ENCODE measurements at places on chromosomes 6 and 20. TPM values are rescaled to one million over a fixed set of nuclear protein-coding genes. Genes with fewer than 3 reads are reported as not detected.

The ZBP1 gene
- total RNA-seq: 0.13 TPM

The NKAPL gene
- 0.71 TPM for total RNA-seq

The HTR1B gene
- 0.04 TPM for total RNA-seq

The NOP56 gene
- total RNA-seq: 130 TPM

The KCNK5 gene
- 1.5 TPM for total RNA-seq

DNA sequence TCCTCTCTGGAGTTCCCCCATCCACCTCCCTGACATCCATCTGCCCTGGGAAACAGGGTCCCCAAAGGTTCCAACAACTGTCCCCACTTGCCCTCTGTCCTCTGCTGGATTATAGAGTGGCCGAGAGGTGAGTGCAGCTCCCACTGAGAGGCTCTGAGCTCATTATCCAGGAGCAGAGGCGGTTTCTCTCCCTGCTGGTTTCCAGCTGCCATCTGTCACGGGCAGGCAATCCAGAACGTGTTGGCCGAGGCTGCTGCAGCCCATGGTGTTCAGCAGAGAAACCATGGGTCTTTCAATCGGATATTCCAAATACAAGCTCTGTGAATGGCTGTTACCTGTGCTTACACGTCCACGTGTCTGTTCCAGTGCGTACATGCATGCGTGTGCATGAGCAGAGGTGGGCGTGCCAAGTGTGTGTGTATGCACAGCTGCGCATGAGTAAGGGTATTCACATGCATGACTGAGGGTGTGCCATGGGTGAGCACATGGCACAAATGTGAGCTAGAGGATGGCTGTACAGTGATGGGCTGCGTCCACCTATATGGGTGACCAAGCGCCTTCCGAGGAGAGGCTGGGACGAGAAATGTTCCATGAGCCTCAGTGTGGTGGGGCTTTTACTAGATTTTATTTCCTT is 183.7 kb upstream of the PMEPA1 start:
- H3K27ac ChIP-seq: no peak overlapping the region
- H3K4me1 ChIP-seq: peaks cover 14% of the 10 kb centered on the region
- H3K4me3 ChIP-seq: no peak overlapping the region
- no peaks in the 10 kb centered on the region for H3K36me3 ChIP-seq
- no peak for DNase-seq

DNA sequence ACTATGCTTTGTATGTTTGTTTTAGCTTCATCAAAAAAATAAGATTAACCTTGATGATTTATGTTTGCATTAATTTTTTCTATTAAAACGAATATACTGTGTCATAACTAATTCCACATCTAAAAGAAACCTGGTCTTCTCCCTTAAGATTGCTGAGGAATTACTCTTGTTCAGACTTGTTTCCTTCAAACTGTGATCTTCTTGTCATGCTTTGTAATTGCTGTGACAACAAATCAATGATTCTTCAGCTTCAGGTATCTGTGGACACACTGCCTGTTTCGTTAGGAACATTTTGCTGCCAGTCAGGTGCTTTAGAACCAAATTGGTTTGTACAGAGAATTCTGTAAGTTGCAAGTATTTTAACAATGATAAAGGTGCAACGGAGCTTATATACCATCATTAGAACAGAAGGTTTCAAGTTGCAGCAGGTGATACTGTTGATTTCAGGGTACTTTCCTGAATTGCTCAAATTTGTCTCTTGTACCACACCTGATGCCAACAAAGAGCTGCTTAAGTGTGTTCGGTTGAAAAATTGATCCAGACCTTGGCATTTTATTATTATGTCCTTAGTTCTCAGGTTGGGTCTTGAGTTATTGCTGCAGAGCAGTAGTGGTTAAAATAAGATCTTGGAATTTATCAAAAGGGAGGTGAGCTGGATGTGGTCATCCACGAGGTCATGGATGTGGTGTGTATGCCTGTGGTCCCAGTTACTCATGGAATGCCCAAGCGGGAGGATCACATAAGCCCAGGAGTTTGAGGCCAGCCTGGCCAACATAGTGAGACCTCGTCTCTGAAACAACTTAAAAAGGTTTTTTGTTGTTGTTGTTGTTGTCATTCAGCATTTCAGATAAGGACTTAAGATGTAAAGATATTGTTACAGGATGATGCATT is 19.5 kb downstream of the SYTL3 start:
- H3K4me3 ChIP-seq: no peak overlapping the region
- H3K27ac ChIP-seq: no peak overlapping the region
- no peak for DNase-seq
- peaks cover 3% of the 10 kb centered on the region for H3K4me1 ChIP-seq
- H3K36me3 ChIP-seq: peaks cover 3% of the 10 kb centered on the region

GRCh38 chr6:41931792-41932191 is 9.8 kb downstream of the CCND3 start:
- DNase-seq: no peak
- H3K36me3 ChIP-seq: peaks cover 87% of the 10 kb centered on the region
- no peaks in the 10 kb centered on the region for H3K27me3 ChIP-seq
- peaks cover 20% of the 10 kb centered on the region for H3K4me1 ChIP-seq

DNA sequence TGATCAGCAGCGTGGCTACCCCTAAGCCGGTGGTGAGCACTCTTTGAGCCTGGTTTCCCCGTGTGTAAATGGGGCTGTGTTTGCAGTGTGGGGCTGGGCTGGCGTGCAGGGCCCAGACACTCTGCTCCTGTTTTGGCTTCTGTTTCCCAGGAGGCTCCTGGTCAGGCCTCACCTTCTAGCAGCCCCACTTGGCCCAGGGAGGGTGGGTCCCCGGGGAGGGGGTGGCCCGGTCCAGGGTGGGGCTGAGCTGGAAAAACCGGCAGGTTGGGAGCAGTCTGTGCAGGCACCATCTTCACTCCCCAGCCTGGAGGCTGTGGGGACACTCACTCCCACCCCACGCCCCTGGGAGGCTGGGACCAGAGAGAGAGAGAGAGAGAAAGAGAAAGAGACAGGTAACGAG is 25.3 kb downstream of the CEBPB start:
- H3K36me3 ChIP-seq: no peaks in the 10 kb centered on the region
- peaks cover 7% of the 10 kb centered on the region for H3K27me3 ChIP-seq
- no peak overlapping the region for H3K27ac ChIP-seq
- no peaks in the 10 kb centered on the region for H3K4me1 ChIP-seq
- no peak for DNase-seq

GRCh38 chr20:833121-833449 is 430 bp upstream of the FAM110A start:
- DNase-seq: no peak
- no peaks in the 10 kb centered on the region for H3K36me3 ChIP-seq
- H3K4me1 ChIP-seq: peaks cover 23% of the 10 kb centered on the region
- peak overlapping the region; percentile 83 for H3K4me3 ChIP-seq
- peak overlapping the region; percentile 36 for H3K27ac ChIP-seq
- no peaks in the 10 kb centered on the region for H3K27me3 ChIP-seq

DNA sequence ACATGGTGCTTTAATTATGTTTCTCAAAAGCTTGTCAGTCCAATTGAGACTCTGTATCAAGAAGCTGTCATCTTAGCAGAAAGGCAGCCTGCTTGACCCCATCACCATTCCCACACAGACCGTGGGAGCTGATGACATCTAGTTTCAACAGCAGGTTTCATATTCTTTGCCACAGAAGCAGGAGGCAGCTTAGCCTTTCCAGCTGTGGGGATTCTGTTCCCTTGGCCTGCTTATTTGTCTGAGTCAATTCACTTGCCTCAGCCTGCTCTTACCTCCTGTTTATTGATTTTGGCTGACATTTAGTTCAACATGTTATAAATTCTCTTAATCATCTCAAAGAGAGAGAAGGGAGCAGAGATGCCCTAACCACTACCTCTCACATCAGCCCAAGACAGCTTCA is 527.7 kb downstream of the ADGRB3 start:
- no peak overlapping the region for H3K4me3 ChIP-seq
- no peaks in the 10 kb centered on the region for H3K4me1 ChIP-seq
- no peak overlapping the region for H3K27ac ChIP-seq
- peak; percentile 3 for DNase-seq

GRCh38 chr6:37618916-37619590 is 78.6 kb downstream of the MDGA1 start:
- H3K27me3 ChIP-seq: peaks cover 25% of the 10 kb centered on the region
- no peaks in the 10 kb centered on the region for H3K36me3 ChIP-seq
- no peak for DNase-seq
- no peaks in the 10 kb centered on the region for H3K4me1 ChIP-seq
- no peak overlapping the region for H3K4me3 ChIP-seq
- no peak overlapping the region for H3K27ac ChIP-seq

DNA sequence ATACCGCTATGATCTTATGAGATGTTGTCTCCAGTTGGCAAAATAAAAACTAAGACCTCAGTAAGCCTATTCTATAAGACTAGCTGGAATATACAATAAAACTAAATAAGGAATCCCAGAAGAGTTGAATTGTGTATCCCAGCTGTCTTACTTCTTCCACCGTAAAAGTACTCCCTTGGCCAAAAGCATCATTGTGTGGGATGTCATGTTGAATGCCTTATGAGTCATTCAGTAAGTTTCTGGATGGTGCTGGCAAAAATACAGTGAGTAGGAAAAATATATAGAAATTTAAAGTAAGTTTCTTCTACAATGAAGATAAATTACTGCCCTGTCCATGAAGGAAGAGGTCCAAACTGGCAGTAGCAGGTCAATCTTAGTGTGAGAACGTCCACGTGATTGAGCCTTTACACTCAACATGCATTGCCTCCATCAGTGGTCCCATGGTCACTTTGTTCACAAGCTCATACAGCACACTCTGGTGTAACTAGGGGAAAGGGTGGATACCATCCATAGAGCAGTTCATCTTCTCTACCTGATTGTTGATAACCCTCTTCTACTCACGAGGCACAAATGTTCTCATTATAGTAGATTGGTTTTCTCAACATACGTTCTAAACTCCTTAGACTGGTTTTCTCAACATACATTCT is 13.7 kb upstream of the ZNF318 start:
- DNase-seq: no peak
- H3K27me3 ChIP-seq: peaks cover 4% of the 10 kb centered on the region
- H3K27ac ChIP-seq: no peak overlapping the region
- H3K4me3 ChIP-seq: no peak overlapping the region
- no peaks in the 10 kb centered on the region for H3K4me1 ChIP-seq
- H3K36me3 ChIP-seq: no peaks in the 10 kb centered on the region

DNA sequence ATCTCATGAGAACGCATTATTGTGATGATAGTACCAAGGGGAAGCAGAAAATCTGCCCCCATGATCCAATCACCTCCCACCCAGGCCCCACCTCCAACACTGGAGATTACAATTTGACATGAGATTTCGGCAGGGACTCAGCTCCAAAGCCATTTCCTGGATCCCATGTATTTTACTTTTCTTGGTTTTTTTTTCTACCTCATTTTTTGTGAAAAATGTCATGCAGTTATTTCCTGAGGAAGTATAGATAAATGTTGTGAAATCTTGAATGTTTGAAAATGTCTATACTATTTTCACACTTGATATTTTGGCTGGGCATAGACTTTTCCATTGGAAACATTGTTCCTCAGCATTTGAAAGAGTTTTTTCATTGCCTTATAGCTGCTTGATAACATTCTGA is 9.1 kb upstream of the BRPF3 start:
- no peak overlapping the region for H3K27ac ChIP-seq
- DNase-seq: no peak
- H3K27me3 ChIP-seq: no peaks in the 10 kb centered on the region

DNA sequence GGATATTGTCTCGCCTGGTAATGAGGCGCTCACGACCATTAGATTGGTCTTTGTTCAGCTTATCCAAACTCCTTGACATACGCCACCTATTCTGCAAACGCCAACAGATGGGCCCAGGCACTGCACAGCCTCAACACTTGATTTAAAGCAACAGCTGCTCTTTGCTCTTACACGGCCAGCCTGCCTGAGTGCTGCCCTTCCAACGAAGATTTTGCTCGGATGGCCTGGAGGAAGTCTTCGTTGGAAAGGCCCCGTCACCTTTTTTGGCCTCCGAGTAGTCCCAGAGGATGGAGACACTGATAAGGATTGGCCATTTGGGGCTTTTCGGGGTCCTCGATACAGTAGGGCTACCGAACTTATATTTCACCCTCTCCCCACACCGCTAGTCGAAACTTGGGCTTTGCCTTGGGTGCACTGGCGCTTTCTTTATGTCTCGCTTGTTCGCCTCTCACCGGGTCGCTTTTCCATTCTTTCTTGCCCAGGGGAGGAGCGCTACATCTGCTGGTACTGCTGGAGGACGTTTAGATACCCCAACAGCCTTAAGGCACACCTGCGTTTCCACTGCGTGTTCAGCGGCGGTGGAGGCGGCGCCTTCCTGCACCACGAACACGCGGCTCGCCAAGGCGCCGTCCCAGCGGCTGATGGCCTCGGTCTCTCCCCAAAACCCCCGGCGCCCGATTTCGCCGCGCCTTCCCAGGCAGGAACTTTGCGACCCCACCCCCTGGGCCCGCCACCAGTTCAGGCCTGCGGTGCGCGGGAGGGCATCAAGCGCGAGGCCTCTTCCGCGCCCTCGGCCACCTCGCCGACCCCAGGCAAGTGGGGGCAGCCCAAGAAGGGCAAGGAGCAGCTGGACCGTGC is 6.1 kb downstream of the PRDM13 start:
- H3K4me3 ChIP-seq: peak overlapping the region; percentile 36
- no peak overlapping the region for H3K27ac ChIP-seq
- no peaks in the 10 kb centered on the region for H3K36me3 ChIP-seq
- H3K4me1 ChIP-seq: peaks cover 18% of the 10 kb centered on the region
- no peak for DNase-seq

- no peak overlapping the region for H3K4me3 ChIP-seq
- no peaks in the 10 kb centered on the region for H3K4me1 ChIP-seq
- H3K27ac ChIP-seq: no peak overlapping the region
- no peak for DNase-seq
- H3K27me3 ChIP-seq: no peaks in the 10 kb centered on the region
- H3K36me3 ChIP-seq: no peaks in the 10 kb centered on the region
Observed at GRCh38 chr20:39789411-39789810, 827.3 kb downstream of the DHX35 start.

DNA sequence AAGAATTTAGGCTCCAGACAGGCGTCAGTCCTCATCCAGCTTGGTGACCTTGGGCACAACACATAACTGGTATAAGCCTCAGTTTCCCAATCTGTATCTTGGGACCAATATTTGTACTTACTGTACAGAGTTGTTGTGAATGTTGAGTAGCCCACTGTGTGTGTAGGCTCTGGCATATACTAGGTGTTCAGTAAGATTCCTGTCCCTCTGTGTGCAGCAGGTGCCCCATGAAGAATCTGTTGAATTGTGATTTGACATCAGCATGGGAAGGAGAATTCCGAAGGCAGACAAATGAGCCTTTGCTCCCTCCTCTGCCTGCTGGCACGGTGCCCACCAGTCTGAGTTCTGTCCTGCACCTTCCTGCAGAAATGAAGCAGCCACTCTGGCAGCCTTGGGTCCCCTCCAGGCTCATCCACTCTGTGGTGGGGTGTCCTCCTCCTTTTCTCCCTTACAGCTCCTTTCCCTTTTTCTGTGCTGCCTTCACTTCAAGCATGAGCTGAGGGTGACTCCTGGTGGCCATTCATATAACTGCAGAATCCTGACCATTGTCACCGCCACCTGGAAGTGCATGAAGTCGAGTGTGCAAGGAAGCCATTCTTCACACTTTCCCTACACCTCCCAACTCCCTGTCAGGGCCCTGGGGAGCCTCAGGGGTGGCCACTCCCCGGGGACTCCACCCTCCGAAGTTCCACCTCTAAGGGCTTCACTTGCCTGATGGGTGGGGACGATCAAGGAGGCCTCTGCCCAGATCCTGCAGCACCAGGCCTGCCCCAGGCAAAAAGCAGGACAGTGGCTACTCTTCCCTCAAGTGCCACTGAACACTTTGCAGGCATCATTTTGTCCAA is 48.2 kb downstream of the MRPL14 start:
- no peaks in the 10 kb centered on the region for H3K36me3 ChIP-seq
- peaks cover 61% of the 10 kb centered on the region for H3K4me1 ChIP-seq
- peak; percentile 86 for DNase-seq
- no peak overlapping the region for H3K4me3 ChIP-seq
- no peak overlapping the region for H3K27ac ChIP-seq

GRCh38 chr6:149884215-149884614 is 13.7 kb downstream of the RAET1E start:
- H3K4me1 ChIP-seq: no peaks in the 10 kb centered on the region
- no peak overlapping the region for H3K4me3 ChIP-seq
- no peak for DNase-seq
- no peak overlapping the region for H3K27ac ChIP-seq

Measured in muscle of leg (tissue), 16 donors.